ENCODE measurements at places on chromosomes 7 and 10. TPM values are rescaled to one million over a fixed set of nuclear protein-coding genes. Genes with fewer than 3 reads are reported as not detected.

DNA sequence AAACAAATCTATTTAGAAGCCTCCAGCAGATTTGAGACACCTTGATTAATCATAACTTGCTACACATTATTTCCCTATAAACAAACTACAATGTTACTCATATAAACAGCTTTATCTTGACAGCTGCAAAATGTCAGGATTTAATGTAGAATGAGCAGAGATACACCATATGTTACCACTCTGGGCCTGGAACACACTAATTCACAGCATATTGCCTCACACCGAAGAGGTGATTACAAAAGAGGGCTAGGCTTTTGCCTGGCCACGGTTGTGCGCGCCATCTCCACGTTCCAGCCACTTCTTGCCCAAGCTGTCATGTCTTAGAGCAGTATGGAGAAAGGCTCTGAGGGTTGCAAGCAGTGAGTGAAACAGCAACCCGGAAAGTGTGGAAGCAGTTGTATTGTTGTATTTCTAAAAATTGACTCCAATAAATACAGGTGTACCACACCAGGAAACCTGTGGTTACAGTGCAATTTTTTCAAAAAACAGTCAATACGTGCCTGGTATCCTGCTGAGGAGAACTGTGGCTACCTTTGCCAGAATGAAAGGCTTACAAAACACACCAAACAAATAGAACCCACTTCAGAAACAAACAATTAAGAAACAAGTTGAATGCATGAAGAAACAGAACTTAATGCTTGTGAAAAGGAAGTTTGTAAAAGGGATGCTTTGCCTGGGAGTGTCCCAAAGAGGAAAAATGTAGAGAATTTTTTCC, 498.1 kb downstream of the PLXNA4 start:
- no peak for DNase-seq
- H3K4me1 ChIP-seq, result no peaks in the 10 kb centered on the region
- H3K27me3 ChIP-seq, result peaks cover 20% of the 10 kb centered on the region
- no peak overlapping the region for H3K27ac ChIP-seq
- H3K4me3 ChIP-seq, result no peak overlapping the region

GRCh38 chr7:65238785-65239184, 134.9 kb upstream of the ZNF92 start:
- H3K27ac ChIP-seq, result no peak overlapping the region
- peaks cover 43% of the 10 kb centered on the region for H3K27me3 ChIP-seq
- H3K4me1 ChIP-seq, result peaks cover 22% of the 10 kb centered on the region
- no peaks in the 10 kb centered on the region for H3K36me3 ChIP-seq
- no peak for DNase-seq
- no peak overlapping the region for H3K4me3 ChIP-seq

GRCh38 chr7:87317691-87318245, 27.7 kb upstream of the CROT start:
- H3K4me3 ChIP-seq, result no peak overlapping the region
- peaks cover 15% of the 10 kb centered on the region for H3K4me1 ChIP-seq
- H3K36me3 ChIP-seq, result no peaks in the 10 kb centered on the region
- no peak overlapping the region for H3K27ac ChIP-seq
- no peak for DNase-seq

DNA sequence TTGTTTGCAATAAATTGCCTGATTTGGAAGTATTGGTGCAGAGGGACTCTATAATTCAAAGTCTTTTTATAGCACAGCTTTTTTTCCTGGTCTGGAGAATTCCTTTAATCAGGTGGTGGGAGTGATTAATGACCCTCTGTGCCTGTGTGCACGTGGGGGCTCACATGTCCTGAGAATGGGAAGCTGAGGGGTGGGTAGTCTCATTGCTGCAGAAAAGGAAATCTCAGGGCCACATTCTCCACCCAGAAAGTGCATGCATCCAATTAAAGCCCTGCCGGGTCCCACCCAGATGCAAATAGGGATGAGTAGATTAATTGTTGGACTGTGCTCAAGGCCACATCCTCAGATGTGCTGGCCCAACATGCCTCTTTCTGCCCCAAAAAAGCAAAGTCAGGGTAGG, 324.7 kb downstream of the CXCL12 start:
- no peak overlapping the region for H3K4me3 ChIP-seq
- H3K27me3 ChIP-seq, result no peaks in the 10 kb centered on the region
- no peak for DNase-seq
- H3K36me3 ChIP-seq, result no peaks in the 10 kb centered on the region
- H3K27ac ChIP-seq, result no peak overlapping the region

GRCh38 chr7:111364413-111364812, 197.9 kb downstream of the IMMP2L start:
- no peak overlapping the region for H3K27ac ChIP-seq
- no peaks in the 10 kb centered on the region for H3K4me1 ChIP-seq
- no peak overlapping the region for H3K4me3 ChIP-seq

The CLIP2 gene
- total RNA-seq, result 6.6 TPM
